ENCODE measurements at places on chromosomes 7 and 10.
A peak's percentile ranks its signal among the peaks of the same experiment; 100 is the strongest.

DNA sequence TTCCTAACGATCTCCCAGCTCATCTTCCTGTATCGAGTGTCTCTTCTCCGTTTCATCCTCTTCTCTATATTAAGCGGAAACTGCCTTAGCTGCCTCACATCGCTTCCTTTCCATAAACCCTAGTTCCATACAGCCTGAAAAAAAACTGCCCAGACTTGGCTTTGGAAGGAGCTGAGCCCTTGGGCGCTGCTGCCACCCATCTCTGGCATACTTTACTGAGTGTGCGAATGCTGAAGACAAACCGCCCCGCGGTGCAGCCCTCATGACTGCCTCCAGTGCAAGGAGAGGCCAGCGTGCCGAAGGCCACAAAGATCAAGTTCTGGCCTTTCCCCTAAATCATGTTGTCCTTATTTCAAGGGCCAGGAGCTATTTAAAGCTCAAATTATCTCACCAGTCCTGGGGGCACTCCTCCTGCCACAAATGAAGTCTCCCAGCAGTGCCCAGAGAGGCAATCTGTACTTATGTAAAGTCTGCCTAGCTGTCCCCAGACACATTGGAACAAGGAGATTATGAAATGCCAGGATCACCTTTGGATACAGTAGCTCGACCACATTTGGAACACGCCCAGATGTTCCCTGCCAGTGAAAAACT is 25.2 kb downstream of the YWHAG start:
- DNase-seq: peak; percentile 85

DNA sequence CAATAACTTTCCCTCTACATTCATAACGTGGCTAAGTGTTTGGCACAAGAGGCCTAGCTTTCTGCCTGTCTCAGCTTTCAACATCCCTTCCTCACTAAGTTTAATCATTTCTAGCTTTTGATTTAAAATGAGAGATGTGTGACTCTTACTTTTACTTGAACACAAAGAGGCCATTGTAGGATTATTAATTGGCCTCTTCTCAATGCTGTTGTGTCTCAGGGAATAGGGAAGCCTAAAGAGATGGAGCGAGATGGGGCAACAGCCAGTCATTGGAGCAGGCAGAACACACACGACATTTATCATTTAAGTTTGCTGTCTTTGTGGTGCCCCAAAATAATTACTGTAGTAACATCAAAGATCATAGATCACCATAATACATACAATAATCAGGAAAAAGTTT is 167.1 kb upstream of the TRIM24 start:
- no peak for DNase-seq

- no peak for DNase-seq
Measured at GRCh38 chr7:112161253-112162141, 44.7 kb downstream of the DOCK4 start.

GRCh38 chr10:131273476-131273875 is 38.0 kb downstream of the TCERG1L start:
- DNase-seq: no peak

DNA sequence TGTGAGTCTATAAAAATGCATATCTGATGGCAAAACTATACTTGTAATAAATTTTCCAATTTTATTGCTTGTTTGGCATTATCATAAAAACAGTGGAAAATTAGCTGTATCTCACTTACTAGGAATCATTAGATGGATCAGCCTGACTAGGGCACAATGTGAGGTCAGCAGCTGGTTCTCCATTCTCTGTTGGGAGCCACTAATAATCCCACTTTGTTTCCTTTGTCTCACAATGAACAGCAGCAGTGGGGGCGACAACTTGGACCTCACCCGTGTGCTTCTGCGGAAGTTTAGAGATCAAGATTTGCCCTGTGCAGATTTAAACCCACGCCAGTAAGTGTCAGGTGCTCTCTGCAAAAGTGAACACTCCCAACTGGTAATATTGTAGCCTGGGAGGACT is 295.5 kb downstream of the ABCA13 start:
- DNase-seq: no peak

GRCh38 chr10:97574374-97575126 is 2.0 kb downstream of the ANKRD2 start:
- peak; percentile 85 for DNase-seq

- no peak for DNase-seq
Measured at GRCh38 chr7:36802459-36803135, 78.3 kb upstream of the AOAH start.

GRCh38 chr7:70402069-70402468 is 729.9 kb upstream of the GALNT17 start:
- DNase-seq: no peak

- no peak for DNase-seq
Measured at GRCh38 chr10:27525819-27526218, 21.7 kb downstream of the RAB18 start.

- DNase-seq: no peak
Measured at GRCh38 chr7:111499027-111499426, 63.3 kb downstream of the IMMP2L start.

DNA sequence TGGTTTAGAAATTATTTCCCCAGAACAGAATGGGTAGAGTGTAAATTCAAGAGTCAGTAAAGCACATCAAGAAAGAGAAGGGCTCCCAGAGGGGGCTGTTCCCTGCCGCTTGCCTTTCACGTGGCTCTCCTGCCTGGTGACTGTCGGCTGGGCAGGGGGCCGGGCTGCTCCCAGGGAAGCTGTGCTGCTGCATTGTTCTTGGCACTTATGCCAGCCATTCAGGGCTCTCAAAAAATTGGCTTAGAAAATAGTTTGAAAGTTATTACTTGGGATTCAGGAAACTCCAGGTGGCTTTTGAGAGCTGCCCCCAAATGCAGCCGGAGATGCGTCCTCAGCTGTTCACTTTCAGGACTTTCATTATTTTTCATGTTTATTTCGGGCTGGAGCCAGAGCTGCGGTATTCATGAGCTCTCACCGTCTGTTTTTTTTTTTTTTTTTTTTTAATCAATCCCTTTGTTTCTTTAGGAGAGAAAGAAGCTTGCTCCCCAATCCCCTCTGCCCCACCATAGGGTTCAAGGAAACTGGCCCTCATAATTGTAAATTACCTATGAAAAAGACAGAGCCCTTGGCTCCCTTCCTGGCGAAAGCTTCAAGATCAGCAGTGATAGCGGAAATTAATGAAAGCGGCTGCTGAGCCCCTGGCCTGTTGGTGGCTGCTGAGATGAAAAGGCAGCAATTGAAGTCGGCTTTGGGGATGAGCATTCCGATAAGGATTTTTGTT is 94.1 kb downstream of the SORCS3 start:
- no peak for DNase-seq

GRCh38 chr7:154743206-154743605 is 259.7 kb downstream of the PAXIP1 start:
- DNase-seq: peak; percentile 9

DNA sequence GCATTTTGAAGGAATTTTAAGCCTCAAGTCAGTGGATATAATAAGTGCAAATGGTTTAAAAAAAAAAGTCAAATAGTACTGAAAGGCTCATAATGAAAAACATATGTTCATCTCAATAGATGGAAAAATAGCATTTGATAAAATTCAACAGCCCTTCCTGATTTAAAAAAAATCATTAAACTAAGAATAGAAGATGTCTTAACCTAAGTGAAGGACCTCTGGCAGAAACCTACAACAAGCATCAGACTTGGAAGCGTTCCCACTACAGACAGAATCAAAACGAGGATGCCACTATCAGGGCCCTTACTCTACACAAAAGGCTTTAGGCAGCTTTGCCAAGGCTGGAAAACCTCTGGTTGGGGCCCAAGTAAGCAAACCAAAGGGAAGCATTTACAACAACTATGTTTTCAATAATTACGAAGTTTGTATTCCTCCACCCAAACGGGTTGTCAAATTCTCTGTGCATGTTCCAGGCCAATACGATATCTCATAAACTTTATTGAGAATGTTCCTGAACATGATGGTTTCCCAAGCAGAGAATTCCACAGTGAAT is 45.1 kb downstream of the CYTH3 start:
- DNase-seq: no peak

GRCh38 chr10:128566361-128566968 is 440.2 kb upstream of the MKI67 start:
- peak; percentile 68 for DNase-seq

GRCh38 chr7:6271060-6271658 is 1.3 kb downstream of the CYTH3 start:
- no peak for DNase-seq

- no peak for DNase-seq
Measured at GRCh38 chr10:24237801-24238395, 29.0 kb downstream of the KIAA1217 start.

- no peak for DNase-seq
Measured at GRCh38 chr10:101894742-101895141, 51.1 kb upstream of the KCNIP2 start.

DNA sequence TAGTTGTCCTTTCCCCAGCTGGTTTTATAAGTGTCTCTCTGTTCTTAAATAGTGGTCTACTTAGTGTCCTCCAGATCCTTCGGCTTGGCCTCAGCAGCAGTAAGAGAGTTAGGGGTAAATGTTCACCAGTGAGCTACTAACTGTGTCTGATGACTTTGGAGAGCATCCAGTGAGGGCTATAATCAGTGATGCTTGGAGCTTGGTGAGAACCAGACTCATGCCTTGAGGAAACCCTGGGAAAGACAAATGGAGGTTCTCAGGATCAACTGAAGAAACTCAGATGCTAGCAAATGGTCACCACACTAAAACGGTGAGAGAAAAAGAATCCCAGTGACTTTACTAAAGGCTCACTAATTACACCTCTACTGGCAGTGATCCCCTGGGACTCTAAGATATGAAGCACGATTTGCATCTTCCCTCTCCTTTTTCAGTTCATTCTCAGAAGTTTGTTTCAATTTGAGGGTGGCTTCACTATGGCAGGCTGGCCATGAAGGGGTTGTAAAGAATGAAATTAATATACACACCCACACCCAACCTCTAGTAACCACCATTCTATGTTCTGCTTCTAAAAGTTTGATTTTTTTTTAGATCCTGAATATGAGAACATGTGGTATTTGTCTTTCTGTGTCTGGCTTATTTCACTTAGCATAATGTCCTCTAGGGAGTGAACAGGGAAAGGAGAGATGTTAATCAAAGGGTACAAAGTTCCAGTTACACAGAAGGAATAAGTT is 177.9 kb downstream of the PDE1C start:
- no peak for DNase-seq

DNA sequence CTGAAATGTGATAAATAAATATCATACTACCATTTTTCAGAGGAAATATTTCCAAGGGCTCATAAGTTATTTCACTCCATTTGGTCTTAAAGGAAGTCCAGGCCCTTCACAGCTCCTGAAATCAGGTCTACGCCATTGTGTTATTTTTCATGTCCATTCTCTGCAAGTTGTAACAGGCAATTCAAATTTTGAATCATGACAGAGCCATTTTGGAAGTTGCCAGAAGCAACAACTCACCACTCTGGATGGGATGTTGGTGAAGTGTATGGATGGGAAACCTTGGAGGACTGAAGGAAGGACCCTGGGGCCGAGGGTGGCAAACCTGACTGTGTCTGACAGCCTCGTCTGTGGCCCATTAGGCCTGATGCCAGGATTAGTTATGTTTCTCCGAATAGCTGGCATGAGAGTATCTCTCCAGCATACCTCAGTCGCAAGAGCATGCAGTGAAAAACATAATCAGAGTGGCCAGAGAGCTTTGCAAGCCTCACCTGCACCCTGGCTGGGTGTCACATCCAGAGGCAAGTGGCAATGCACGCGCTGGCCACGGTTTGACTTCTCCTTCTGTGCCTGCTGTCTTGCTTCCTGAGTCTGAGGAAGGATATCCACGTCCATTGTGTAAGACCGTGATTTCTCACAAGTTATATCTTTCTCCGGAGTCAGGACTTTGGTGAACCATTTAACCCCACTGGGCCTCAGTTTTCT is 87.1 kb downstream of the NRP1 start:
- DNase-seq: no peak

DNA sequence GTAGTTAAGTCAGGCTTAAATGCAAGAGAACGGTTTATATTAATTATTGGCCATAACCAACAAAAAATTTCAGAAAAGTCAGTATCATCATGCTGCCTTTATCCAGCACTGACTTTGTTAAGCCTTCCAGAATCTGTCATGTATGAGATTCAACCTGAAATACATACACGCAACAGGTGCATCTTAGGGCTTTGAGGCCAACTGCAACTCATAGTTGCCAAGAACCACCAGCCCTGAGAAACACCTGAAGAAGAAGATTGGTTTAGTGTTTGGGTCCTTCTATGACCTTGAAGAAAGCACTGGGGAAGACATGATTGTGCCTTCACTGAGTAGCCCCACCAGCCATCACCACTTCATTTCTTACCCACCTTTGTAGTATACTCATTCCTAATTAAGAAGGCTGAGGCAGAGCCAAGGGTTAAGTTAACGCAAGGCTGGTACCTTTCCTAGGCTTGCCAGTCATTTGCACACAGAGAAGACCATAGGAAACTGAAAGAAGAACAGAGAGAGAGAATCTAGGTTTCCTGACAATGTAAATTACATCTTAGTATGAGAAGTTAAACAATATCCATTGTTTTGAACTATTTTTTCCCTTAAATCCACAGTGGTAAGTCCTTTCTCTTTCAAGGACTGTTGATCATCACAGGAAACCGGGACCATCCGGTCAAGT is 200.1 kb upstream of the PRKCQ start:
- DNase-seq: no peak

DNA sequence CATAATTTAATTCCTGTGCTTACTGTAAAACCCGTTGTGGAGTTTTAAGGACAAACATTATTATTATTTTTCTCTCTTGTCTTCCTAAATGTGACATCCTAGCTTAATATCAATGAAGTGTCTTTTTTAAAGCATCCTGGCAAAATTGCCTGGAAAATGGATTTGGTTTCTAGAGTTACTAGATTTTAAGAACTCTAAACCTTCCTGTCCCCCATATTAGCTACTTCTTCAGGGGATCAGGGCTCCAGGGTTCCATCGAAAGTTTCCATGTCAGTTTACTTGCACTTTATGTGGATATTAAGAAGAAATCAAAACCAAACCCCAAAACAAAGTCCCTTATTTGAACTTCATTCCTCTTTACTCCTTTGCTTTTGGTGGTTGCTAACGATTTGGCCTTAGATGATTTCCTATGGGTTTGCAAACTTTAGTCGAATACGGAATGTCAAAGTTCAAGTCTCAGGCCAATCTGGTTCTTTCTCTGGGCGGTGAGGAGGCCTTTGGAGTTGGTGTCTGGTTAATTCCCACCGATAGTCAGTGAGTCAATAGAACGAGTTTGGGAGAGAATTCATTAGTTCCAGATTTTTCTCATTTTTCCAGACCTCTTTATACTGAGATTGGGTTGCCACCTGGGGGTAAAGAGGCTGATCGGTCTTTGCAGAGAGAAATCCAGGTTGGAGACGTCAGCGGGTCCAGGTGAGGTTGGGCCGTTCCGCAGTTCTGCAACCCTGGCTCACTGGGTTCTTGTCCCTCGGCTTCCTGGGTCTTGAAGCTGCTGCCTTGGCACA is 1.1 kb downstream of the CUX1 start:
- DNase-seq: no peak

Data from cardiac septum (tissue), 1 donor.